ENCODE measurements at places on chromosomes 6 and 20. TPM values are rescaled to one million over a fixed set of nuclear protein-coding genes. Genes with fewer than 3 reads are reported as not detected.
A peak's percentile ranks its signal among the peaks of the same experiment; 100 is the strongest.

DNA sequence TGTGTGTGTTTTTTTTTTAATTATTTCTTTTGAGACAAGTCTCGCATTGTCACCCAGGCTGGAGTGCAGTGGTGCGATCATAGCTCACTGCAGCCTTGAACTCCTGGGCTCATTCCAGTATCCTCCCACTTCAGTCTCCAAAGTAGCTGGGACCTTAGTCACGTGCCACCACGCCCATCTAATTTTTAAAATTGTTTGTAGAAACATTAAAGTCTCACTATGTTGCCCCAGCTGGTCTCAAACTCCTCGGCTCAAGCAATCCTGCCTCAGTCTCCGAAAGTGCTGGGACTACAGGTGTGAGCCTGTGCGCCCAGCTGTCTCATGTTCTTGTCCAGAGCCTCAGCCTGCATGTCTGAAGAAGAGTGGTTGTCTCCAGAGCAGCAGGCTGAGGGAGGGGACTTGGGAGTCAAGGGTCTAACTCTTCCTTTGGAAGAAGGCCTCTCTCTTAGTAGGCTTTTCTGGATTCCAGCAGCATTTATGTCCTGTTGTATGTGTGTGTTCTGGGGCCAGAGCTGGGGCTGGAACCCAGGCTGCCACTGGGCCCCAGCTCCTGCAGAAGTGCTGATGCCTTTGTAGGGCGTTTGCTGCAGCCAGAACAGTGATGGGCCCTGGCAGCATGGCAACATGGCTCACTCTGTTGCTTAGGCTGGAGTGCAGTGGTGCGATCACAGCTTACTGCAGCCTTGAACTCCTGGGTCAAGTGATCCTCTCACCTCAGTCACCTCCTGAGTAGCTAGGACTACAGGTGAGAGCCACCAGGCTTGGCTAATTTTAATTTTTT, 5.4 kb downstream of the DNMT3B start:
- H3K4me3 ChIP-seq, result no peak overlapping the region
- no peak overlapping the region for H3K27ac ChIP-seq
- H3K27me3 ChIP-seq, result peaks cover 9% of the 10 kb centered on the region
- no peak for DNase-seq
- peaks cover 16% of the 10 kb centered on the region for H3K4me1 ChIP-seq

GRCh38 chr6:129678463-129678862, 31.5 kb downstream of the ARHGAP18 start:
- no peak for DNase-seq
- H3K27ac ChIP-seq, result no peak overlapping the region

MGME1 gene
- total RNA-seq, result 20.3 TPM

GRCh38 chr20:55632592-55632991, 372.7 kb downstream of the CBLN4 start:
- H3K4me3 ChIP-seq, result no peak overlapping the region
- no peak overlapping the region for H3K27ac ChIP-seq
- peaks cover 29% of the 10 kb centered on the region for H3K4me1 ChIP-seq
- DNase-seq, result no peak
- H3K27me3 ChIP-seq, result peaks cover 51% of the 10 kb centered on the region

DNA sequence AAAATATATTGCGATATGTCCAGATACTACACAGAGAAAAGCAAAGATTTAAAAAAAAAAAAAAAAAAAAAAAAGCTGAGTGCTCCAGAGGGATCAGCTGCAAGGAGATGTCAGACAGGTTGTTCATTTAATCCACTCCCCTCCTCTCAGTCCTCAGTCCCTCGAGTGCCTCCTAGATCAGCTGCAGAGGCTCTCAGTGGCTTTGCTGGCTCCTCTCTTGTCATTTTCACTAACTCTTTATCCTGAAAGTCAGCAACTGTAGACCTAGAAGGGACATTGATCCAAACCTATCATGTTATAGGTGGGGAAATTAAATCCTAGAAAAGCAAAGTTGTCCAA, 61.6 kb downstream of the KIAA0319 start:
- no peaks in the 10 kb centered on the region for H3K36me3 ChIP-seq

DNA sequence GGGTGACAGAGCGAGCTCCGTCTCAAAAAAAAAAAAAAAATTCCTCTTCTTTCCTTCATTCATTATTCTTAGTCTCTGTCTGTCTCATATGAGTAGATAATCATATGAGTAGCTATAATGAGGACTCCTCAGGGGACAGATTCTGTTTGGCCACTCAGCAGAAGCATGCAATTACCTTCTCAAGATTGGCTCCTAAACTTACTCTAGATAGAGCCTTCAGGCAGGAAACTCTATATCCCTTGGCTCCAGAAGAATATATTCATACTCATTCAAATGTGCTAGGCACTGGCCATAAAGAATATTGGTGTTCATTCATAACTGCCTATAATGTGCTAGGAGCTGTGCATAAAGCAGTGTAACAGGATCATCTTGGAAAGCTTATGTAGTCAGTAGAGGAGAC, 2.2 kb upstream of the ACAT2 start:
- DNase-seq, result no peak
- H3K36me3 ChIP-seq, result peaks cover 29% of the 10 kb centered on the region
- H3K4me3 ChIP-seq, result peak overlapping the region; percentile 35
- no peaks in the 10 kb centered on the region for H3K27me3 ChIP-seq
- peak overlapping the region; percentile 79 for H3K27ac ChIP-seq

DNA sequence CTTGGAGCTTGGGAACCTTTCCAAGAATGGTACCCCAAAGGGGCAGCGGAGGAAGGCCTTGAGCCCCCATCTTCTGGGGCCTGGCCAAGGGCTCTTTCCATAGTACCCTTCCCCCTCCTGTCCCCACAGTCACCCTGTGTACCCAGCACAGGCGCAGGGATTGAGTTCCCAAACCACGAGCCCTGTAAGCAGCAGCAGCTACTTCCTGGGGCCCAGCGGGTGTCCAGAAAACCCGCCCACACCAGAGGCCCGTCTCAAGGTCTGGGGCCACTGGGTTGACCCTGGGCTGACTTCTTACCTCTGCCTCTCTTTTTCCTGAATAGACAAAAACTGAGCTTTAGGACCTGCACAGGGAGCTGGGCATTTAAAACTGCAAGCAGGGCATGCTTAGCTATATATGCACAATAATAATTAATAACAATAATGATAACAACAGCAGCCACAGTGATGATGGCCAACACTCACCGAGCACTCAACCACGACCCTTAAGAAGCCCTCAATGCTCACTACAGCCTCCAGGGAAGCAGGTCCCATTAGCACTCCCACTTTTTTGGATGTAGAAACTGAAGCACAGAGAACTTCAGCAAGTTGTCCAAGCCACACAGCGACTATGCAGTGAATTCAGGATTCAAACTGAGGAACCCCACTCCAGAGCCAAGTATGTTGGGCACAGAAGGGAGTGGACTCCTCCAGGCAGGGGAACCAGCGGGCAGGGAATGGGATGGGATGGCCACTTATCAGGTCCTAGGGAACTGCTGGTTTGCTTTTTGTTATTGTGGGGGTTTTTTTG, 14.5 kb downstream of the NOL4L start:
- no peak overlapping the region for H3K4me3 ChIP-seq
- H3K27ac ChIP-seq, result no peak overlapping the region
- H3K36me3 ChIP-seq, result no peaks in the 10 kb centered on the region
- H3K4me1 ChIP-seq, result no peaks in the 10 kb centered on the region
- no peak for DNase-seq
- H3K27me3 ChIP-seq, result peaks cover 9% of the 10 kb centered on the region

GRCh38 chr20:62317167-62317655, 14.4 kb downstream of the ADRM1 start:
- no peaks in the 10 kb centered on the region for H3K4me1 ChIP-seq
- no peak overlapping the region for H3K27ac ChIP-seq
- H3K27me3 ChIP-seq, result no peaks in the 10 kb centered on the region

DNA sequence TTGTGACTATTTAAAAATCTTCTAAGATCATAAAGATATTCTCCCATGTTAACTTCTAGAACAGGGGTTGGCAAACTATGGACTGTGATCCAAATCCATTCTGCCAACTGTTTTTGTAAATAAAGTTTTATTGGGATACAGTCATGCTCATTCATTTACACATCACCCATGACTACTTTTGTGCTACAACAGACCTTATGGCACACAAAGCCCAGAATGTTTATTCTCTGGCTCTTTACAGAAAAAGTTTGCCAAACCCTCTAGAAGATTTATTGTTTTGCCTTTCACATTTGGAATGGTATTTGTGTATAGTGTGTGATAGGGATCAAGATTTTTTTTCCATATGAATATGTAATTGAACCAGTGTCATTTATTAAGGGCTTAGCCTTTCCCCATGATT, 341.7 kb downstream of the CD83 start:
- peaks cover 4% of the 10 kb centered on the region for H3K36me3 ChIP-seq
- H3K27ac ChIP-seq, result no peak overlapping the region
- DNase-seq, result no peak

GRCh38 chr20:49653925-49654434, 59.7 kb downstream of the B4GALT5 start:
- H3K4me3 ChIP-seq, result no peak overlapping the region
- peaks cover 9% of the 10 kb centered on the region for H3K4me1 ChIP-seq
- H3K27ac ChIP-seq, result no peak overlapping the region
- DNase-seq, result no peak
- H3K36me3 ChIP-seq, result peaks cover 21% of the 10 kb centered on the region
- no peaks in the 10 kb centered on the region for H3K27me3 ChIP-seq

- no peaks in the 10 kb centered on the region for H3K27me3 ChIP-seq
- no peaks in the 10 kb centered on the region for H3K36me3 ChIP-seq
- H3K27ac ChIP-seq, result no peak overlapping the region
- H3K4me3 ChIP-seq, result no peak overlapping the region
- no peaks in the 10 kb centered on the region for H3K4me1 ChIP-seq
These were observed 781.7 kb upstream of the CITED2 start for GRCh38 chr6:140156131-140156530.

- no peak overlapping the region for H3K27ac ChIP-seq
- no peaks in the 10 kb centered on the region for H3K36me3 ChIP-seq
- DNase-seq, result no peak
- H3K27me3 ChIP-seq, result peaks cover 68% of the 10 kb centered on the region
These were observed 578 bp downstream of the CD93 start for GRCh38 chr20:23085436-23086055.

TCP11 gene
- not detected for total RNA-seq

CLPSL1 gene
- total RNA-seq, result not detected

DNA sequence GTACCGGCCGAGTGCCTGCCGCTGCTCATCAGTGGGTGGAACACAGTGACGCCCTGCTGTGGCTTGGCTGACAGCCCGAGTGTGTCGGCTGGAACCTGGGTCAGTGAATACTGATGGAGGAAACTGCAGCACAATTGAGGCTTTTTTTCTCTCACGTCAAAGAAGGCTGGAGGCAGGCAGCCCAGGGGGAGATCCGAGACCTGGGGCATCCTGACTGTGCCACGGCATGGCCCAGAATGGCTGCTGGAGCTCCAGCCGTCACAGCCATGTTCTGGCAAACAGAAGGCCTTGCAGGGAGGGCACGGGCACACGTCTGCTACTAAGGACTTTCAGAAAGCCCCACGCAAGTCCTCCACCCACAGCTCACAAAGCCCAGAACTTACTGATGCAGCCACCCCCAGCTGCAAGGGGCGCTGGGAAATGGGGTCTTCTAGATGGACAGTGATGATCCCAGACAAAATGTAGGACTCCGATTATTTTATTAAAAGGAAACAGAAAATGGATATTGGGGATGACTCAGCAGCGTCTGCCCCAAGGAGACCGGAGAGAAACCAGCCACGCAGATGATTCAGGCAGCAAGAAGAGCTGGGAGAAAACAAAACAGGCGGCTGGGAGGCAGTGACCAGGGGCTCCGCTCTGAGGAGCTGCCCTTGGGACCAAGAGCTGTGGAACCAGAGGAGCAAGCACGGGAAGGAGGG, 140.0 kb downstream of the TAF4 start:
- H3K4me1 ChIP-seq, result no peaks in the 10 kb centered on the region
- no peak for DNase-seq
- H3K27me3 ChIP-seq, result no peaks in the 10 kb centered on the region
- H3K27ac ChIP-seq, result no peak overlapping the region

DNA sequence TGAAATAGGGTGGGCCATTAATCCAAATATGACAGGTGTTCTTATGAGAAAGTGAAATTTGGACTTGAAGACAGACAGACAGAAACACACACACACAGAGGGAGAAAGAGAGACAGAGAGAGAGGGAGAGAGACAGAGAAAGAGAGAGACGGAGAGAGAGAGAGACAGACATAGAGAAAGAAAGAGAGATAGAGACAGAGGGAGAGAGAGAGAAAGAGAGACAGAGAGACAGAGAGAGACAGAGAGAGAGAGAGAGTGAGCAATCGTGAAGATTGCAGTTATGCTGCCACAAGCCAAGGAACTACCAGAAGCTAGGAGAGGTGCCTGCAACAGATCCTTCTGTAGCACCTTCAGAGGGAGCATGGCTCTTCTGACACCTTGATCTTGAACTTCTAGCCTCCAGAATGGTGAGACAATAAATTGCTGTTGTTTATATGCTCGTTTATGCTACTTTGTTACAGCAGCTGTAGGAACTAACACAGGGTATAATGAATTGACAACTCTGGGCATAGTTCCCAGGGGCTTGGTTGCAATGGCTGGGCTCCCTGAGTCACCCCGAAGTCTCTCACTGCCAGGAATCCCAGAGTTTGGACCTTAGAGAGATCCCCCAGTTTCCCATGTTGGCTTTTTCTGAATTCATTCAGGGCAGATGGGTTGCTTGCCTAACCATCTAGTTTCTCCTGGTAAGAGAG, 44.7 kb upstream of the ECI2 start:
- H3K27ac ChIP-seq, result no peak overlapping the region
- no peak for DNase-seq
- peaks cover 5% of the 10 kb centered on the region for H3K4me1 ChIP-seq
- H3K27me3 ChIP-seq, result no peaks in the 10 kb centered on the region
- H3K36me3 ChIP-seq, result no peaks in the 10 kb centered on the region

MMP24 gene
- total RNA-seq, result 3.4 TPM

ABHD16B gene
- total RNA-seq, result not detected

- H3K27me3 ChIP-seq, result no peaks in the 10 kb centered on the region
- no peak overlapping the region for H3K4me3 ChIP-seq
- no peaks in the 10 kb centered on the region for H3K4me1 ChIP-seq
- no peak overlapping the region for H3K27ac ChIP-seq
These were observed 1187.5 kb downstream of the HACE1 start for GRCh38 chr6:103672169-103672568.

DNA sequence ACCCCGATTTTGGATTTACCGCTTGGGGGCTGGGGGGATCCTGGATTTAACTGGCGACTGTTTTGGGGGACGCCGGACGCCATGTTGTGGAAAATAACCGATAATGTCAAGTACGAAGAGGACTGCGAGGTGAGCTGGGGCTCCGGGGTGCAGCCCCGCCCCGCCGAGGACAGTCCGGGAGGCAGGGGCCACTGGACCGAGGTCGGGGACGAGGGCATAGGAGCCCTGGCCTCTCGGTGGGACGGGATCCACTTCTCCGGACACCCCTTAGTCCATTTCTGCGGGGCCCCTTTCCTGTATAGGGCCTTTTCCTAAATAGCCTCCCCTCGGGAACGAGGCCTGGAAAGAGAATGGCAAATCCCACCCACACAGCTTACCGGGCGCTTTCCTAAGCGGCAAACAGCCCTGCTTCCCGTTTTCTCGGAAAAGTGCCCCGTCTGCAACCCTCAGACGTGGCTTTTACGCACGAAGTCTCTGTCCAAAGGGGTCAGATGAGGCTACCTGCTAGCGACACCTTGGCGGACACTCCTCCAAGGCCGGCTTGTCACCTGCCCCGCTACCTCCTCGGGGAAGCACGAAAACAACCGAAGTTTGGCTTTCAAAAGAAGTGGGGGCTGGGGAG, 469 bp downstream of the TFAP2C start:
- H3K4me3 ChIP-seq, result peak overlapping the region; percentile 68
- DNase-seq, result no peak
- H3K27ac ChIP-seq, result peak overlapping the region; percentile 71
- no peaks in the 10 kb centered on the region for H3K36me3 ChIP-seq
- peaks cover 5% of the 10 kb centered on the region for H3K4me1 ChIP-seq
- H3K27me3 ChIP-seq, result peaks cover 82% of the 10 kb centered on the region
